PC-3 (cell line): ENCODE measurements at places on chromosomes 11 and 22. TPM values are rescaled to one million over a fixed set of nuclear protein-coding genes. Genes with fewer than 3 reads are reported as not detected.
A peak's percentile ranks its signal among the peaks of the same experiment; 100 is the strongest.

DNA sequence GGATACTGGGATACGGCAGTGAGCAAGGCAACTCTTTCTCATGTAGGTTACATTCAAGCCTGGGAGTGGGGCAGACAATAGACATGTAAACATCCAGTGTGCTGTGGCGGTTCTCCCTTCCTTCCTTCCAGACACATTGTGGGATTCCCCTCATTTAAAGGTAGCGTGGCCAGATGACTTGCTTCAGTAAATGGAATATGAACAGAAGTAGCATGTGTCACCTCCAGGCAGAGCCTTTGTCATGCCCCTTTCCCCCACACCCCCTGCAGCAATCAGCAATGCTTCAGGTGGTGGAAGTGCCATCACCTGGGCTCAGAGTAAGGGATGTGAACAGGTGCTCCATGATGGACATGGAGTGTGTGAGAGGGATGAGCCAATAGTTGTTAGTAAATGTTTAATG, 34.8 kb upstream of the TTC12 start:
- H3K36me3 ChIP-seq = no peaks in the 10 kb centered on the region
- H3K27ac ChIP-seq = no peak overlapping the region
- peaks cover 40% of the 10 kb centered on the region for H3K27me3 ChIP-seq
- no peak overlapping the region for H3K4me3 ChIP-seq
- no peaks in the 10 kb centered on the region for H3K4me1 ChIP-seq

- no peaks in the 10 kb centered on the region for H3K27me3 ChIP-seq
- no peak for DNase-seq
- H3K4me3 ChIP-seq = no peak overlapping the region
- no peak overlapping the region for H3K27ac ChIP-seq
- peaks cover 23% of the 10 kb centered on the region for H3K4me1 ChIP-seq
These were observed 49.2 kb upstream of the SYT7 start for GRCh38 chr11:61630089-61630488.

GRCh38 chr11:24872651-24873311, 375.9 kb downstream of the LUZP2 start:
- H3K4me1 ChIP-seq = no peaks in the 10 kb centered on the region
- H3K4me3 ChIP-seq = no peak overlapping the region
- H3K36me3 ChIP-seq = no peaks in the 10 kb centered on the region
- H3K27ac ChIP-seq = no peak overlapping the region

GRCh38 chr11:45431046-45432018, 145.2 kb upstream of the SYT13 start:
- DNase-seq = no peak
- peaks cover 77% of the 10 kb centered on the region for H3K27me3 ChIP-seq
- H3K4me1 ChIP-seq = no peaks in the 10 kb centered on the region
- no peak overlapping the region for H3K27ac ChIP-seq

DNA sequence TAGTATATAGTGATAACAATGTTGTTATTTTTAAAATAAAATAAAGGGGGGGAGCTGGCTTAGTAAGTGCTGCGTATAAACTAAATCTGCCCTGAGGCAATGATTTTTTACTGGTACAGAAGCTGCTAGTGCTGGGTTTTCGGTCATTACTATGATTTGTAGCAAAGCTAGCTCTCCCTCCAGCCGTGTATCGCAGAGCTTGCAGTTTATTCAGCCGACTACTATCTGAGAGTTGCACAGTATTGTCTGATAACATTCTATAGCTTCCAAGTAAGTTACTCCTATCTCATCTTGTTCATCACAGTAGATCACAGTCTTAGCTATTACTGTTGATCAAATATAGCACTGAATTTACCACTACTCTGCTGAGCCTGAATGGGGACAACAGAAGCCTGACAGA, 805.5 kb upstream of the ARHGAP42 start:
- no peak overlapping the region for H3K27ac ChIP-seq
- no peaks in the 10 kb centered on the region for H3K4me1 ChIP-seq
- no peaks in the 10 kb centered on the region for H3K36me3 ChIP-seq
- no peak for DNase-seq

GRCh38 chr11:92180226-92180625, 44.4 kb upstream of the FAT3 start:
- DNase-seq = no peak
- no peaks in the 10 kb centered on the region for H3K4me1 ChIP-seq
- H3K27me3 ChIP-seq = no peaks in the 10 kb centered on the region
- no peak overlapping the region for H3K4me3 ChIP-seq
- no peaks in the 10 kb centered on the region for H3K36me3 ChIP-seq

GRCh38 chr11:13942971-13943381, 19.5 kb upstream of the SPON1 start:
- H3K27me3 ChIP-seq = no peaks in the 10 kb centered on the region
- peak overlapping the region; percentile 53 for H3K27ac ChIP-seq
- H3K36me3 ChIP-seq = no peaks in the 10 kb centered on the region
- peaks cover 34% of the 10 kb centered on the region for H3K4me1 ChIP-seq
- H3K4me3 ChIP-seq = no peak overlapping the region

DNA sequence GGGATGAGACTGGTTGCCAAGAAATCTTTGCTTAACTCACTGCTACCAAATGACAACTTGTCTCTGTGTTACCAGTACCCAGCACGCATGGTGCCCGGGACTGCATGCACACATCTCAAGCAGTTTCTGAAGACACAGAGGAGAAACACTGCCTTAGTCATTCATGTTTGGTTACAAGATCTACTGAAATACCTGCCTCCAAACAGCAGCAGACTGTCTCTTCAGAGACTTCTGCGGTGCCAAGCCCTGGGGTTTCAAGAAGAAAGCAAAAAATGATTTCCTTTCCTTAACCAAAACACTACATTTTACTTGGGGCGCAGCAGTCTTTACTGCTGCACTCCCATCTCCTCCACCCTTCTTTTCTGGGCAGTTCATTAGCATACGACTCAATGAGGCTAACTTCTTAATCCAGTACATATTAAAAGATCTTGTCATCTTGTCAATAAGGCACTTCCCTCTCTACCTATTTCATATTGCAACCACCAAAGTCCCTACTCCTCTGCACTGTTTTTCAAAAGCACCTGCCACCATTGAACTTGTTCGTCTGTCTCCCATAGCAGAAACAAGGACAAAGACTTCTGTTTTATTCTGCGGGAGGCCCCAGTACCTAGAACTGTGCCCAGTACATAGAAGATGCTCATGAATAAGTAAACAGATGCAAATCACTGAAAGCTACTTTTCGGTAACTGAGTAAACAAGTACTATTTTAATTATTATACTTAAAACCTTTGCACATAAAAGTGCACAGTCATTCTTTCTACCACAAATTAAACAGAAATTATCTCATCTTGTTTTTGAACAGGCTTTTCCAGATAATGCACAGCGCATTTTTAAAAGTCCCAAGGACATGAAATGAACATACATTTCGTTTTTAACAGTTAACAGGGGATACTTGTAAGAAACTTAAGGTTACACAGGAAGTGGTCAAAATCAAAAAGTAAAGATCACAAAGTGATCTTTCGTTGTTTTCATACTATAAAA, 4.0 kb downstream of the NAP1L4 start:
- peaks cover 23% of the 10 kb centered on the region for H3K4me1 ChIP-seq
- peak overlapping the region; percentile 35 for H3K27ac ChIP-seq
- H3K36me3 ChIP-seq = peaks cover 15% of the 10 kb centered on the region; the same call in 1 of the 2 replicates
- peak; percentile 30 for DNase-seq
- H3K4me3 ChIP-seq = peak overlapping the region; percentile 94
- H3K27me3 ChIP-seq = no peaks in the 10 kb centered on the region

DNA sequence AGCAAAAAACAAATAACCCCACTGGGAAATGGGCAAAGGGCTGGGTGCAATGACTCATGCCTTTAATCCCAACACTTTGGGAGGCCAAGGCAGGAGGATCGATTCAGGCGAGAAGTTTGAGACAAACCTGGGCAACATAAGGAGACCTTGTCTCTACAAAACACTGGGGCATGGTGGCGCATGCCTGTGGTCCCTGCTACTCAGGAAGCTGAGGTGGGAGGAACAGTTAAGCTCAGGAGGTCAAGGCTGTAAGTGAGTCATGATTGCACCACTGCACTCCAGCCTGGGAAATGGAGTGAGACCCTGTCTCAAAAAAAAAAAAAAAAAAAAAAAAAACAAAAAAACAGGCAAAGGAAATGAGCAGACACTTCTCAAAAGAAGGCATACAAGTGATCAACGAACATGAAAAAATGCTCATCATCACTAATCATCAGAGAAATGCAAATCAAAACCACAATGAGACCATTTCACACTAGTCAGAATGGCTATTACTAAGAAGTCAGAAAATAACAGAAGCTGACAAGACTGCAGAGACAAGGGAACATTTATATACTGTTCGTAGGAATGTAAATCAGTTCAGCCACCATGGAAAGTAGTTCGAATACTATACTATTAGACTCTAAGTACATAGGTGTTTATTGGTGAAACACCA, 48.2 kb upstream of the SMCO4 start:
- no peaks in the 10 kb centered on the region for H3K36me3 ChIP-seq
- H3K27ac ChIP-seq = no peak overlapping the region
- peaks cover 11% of the 10 kb centered on the region for H3K4me1 ChIP-seq

CNTF gene
- total RNA-seq = 1.6 and 2.8 TPM in 2 replicates

OAF gene
- total RNA-seq = 97.1 and 126 TPM in 2 replicates

SELENOO gene
- total RNA-seq = 32.8 and 37.4 TPM in 2 replicates

ADAMTS15 gene
- 16.8 and 21.7 TPM in 2 replicates for total RNA-seq

PPARA gene
- 6.0 and 7.7 TPM in 2 replicates for total RNA-seq

GAS2 gene
- not detected in 2 replicates for total RNA-seq

SMDT1 gene
- 17.5 and 18.3 TPM in 2 replicates for total RNA-seq

CLTCL1 gene
- total RNA-seq = 4.5 and 5.5 TPM in 2 replicates

OR52A1 gene
- total RNA-seq = not detected in 2 replicates
